ENCODE measurements at places on chromosomes 7 and 10. TPM values are rescaled to one million over a fixed set of nuclear protein-coding genes. Genes with fewer than 3 reads are reported as not detected.
A peak's percentile ranks its signal among the peaks of the same experiment; 100 is the strongest.

Gene NANOS1
- total RNA-seq: 0.27 TPM

Gene KIN
- 9.1 TPM for total RNA-seq

Gene FANK1
- 31.3 TPM for total RNA-seq

Gene KCNH2
- 3.5 TPM for total RNA-seq

Gene DCLRE1C
- 24.6 TPM for total RNA-seq

Gene AUTS2
- total RNA-seq: 32.4 TPM

GRCh38 chr7:36045326-36045725 is 107.7 kb upstream of the EEPD1 start:
- no peak for DNase-seq
- no peaks in the 10 kb centered on the region for H3K27me3 ChIP-seq
- H3K4me1 ChIP-seq: no peaks in the 10 kb centered on the region

- peaks cover 9% of the 10 kb centered on the region for H3K4me1 ChIP-seq
- DNase-seq: no peak
- H3K36me3 ChIP-seq: no peaks in the 10 kb centered on the region
- no peaks in the 10 kb centered on the region for H3K27me3 ChIP-seq
- no peak overlapping the region for H3K4me3 ChIP-seq
Observed at GRCh38 chr10:103547391-103547946, 54.0 kb downstream of the NEURL1 start.

GRCh38 chr7:44709011-44709915 is 39.4 kb upstream of the ZMIZ2 start:
- peaks cover 7% of the 10 kb centered on the region for H3K4me1 ChIP-seq
- no peak for DNase-seq
- H3K27ac ChIP-seq: no peak overlapping the region
- H3K4me3 ChIP-seq: no peak overlapping the region
- no peaks in the 10 kb centered on the region for H3K27me3 ChIP-seq
- H3K36me3 ChIP-seq: peaks cover 33% of the 10 kb centered on the region

DNA sequence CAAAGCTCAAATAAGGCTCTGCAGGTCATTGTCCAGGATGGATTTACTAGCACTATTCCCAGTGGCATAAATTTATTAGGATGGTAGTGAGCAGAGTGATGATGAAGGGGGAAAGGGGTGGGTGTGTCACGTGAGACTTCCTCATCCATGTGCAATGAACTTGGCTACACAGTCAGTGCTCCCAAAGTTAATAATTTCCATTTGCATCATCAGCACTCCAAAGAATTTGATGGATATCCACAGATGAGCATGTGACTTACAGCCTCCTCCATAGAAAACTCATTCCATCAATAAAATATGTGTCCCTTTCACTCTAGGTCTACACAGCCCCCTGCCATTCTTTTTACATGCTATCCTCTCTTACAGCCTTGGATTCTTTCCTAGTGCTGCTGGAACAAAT is 142.6 kb upstream of the PLPP4 start:
- H3K27ac ChIP-seq: no peak overlapping the region
- no peaks in the 10 kb centered on the region for H3K4me1 ChIP-seq
- peaks cover 2% of the 10 kb centered on the region for H3K27me3 ChIP-seq
- no peaks in the 10 kb centered on the region for H3K36me3 ChIP-seq

DNA sequence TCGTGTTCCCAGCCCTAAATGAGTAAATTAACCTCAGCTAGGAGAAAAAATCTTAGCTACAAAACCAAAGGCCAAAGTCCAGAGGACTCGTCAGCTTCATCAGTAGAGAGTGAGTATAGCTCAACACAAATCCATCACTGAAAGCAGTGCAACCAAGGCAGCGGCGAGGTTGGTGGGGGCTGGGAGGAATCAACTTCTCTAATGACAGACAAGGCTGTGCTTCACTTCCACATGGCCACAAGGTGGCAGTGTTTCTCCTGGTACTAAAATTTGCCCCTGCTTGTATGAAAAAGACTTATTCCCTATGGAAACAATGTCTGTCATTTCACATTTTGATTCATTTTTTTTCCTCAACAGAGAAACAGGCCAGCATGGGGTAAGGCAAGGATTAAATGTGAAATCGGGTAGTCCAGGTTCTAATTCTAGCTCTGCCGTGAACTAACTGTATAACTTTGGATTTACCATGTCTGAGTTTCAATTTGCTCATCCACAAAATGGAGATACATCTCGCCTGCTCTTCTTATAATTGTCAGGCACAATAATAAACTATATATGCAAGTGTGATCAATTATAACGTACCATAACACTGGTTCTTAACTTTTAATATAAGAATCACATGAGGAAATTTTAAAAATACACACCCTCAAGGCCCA is 39.3 kb downstream of the FAS start:
- H3K27ac ChIP-seq: no peak overlapping the region
- peak; percentile 65 for DNase-seq
- peaks cover 7% of the 10 kb centered on the region for H3K4me1 ChIP-seq
- peaks cover 8% of the 10 kb centered on the region for H3K36me3 ChIP-seq

DNA sequence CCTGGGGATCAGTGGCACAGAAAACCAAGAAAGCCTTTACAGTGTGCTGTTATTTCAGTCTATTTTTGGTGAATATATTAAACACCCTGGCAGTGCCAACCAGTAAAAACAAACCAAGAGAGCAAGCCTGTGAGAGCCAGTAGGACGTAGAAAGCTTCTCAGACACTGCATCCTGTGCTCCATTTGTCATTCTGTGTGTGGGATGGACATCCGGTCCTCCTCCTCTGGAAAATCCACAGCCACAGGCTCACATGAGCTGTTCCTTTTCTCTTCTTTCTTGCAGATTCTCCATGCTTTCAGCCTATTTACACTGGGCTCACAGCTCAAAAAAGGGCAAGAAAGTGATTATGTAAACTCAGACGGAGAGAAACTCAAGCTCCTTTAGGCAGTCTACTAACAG is 119.7 kb upstream of the YAE1 start:
- peaks cover 9% of the 10 kb centered on the region for H3K27me3 ChIP-seq
- H3K27ac ChIP-seq: no peak overlapping the region
- DNase-seq: no peak
- H3K4me1 ChIP-seq: no peaks in the 10 kb centered on the region

DNA sequence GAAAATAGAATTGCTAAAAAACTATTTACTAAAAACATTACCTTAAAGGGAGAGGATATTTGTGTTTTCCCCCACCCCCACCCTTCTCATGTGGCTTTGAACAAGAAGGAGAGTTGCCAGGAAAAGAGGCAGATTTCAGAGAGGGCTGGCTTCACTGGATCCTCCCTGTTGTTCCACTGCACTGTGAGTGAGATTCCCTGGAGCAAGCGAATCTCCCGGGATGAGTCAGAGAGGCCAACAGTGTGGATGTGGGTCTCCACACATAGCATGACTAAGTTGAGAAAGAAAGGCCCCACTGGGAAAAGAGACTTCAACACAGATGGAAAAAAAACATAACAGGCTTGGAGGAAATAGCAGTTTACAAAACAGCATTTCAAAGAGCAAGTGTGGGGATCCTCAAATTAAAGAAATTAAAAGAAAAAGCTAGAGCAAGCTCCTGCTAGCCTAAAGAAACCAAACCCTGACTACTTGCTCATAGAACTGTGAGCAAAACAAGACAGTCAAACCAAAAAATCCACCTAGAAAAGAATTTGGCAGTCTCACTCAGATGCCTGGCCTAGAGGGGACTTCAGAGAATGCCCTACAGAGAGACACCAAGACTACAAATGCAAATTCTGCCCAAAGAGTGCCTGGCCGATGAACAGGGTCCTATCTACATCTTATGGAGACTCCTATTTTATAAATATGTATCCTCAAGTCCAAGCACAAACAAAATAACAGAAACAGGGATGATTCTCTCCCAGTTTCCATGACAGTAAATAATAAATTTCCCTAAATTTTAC is 3.4 kb downstream of the CAV1 start:
- H3K4me1 ChIP-seq: peaks cover 23% of the 10 kb centered on the region
- H3K4me3 ChIP-seq: no peak overlapping the region
- no peaks in the 10 kb centered on the region for H3K36me3 ChIP-seq
- peaks cover 41% of the 10 kb centered on the region for H3K27me3 ChIP-seq
- no peak overlapping the region for H3K27ac ChIP-seq

DNA sequence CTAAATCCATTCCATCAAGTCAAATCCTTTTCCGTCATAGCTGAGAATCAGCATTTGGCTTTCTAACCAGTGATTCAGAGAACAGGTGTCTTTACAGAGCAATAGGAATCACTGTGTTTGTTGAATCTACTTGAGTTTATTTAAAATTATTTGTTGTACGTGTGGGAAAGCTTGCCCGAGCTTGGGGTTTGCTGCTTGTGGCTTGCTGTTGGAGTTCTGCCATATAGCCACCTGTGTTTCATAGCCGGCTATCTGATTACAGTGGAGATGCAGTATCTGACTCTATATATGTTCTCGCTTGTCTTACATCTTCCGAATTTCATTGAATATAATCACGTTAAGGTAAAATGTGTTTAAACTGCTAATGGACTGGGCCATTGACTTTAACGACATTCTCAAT is 274.3 kb upstream of the MKI67 start:
- H3K4me3 ChIP-seq: no peak overlapping the region
- no peak overlapping the region for H3K27ac ChIP-seq
- no peaks in the 10 kb centered on the region for H3K27me3 ChIP-seq

DNA sequence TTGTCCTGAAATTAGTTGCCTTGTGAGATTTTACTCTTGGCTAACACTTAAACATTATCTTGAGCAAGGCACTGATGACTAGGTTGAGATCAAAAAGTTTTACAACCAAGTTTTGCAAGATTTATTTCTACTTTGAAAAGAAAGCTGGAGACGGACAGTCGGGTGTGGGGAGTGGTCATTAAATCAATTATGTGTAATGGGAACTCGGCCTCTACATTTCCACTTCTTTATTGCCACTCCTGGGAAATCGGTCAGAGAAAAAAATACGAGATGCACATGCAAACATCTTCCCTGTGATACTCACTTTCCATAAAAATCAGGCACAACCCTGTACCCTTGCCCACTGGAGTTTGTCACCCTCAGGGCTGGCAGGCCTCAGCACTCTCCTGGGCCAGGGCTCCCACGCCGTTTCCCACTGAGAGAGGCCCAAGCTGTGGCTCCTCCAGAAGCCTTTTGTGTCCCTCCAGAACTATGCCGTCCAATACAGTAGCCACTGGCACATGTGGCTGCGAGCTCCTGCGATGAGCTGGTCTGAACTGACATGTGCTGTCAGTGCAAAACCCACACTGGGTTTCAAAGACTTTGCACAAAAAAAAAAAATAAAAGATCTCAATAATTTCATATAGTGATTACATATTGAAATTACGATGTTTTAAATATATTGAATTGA is 7.5 kb upstream of the GPNMB start:
- no peaks in the 10 kb centered on the region for H3K4me1 ChIP-seq
- no peak overlapping the region for H3K4me3 ChIP-seq
- H3K27me3 ChIP-seq: peaks cover 4% of the 10 kb centered on the region
- H3K36me3 ChIP-seq: no peaks in the 10 kb centered on the region
- DNase-seq: no peak

DNA sequence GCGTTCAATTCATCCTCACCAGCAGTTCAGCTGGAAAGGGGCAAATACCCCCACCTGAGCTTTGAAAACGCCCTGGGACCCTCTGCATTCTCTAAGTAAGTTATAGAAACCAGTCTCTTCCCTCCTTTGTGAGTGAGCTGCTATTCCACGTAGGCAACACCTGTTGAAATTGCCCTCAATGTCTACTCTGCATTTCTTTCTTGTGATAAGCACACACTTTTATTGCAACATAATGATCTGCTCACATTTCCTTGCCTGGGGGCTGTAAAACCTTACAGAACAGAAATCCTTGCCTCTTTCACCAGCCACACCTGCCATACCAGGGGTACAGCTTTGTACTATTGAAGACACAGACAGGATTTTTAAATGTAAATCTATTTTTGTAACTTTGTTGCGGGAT is 155.8 kb upstream of the LANCL2 start:
- no peak overlapping the region for H3K27ac ChIP-seq
- H3K4me1 ChIP-seq: no peaks in the 10 kb centered on the region
- no peaks in the 10 kb centered on the region for H3K36me3 ChIP-seq
- no peak for DNase-seq
- no peak overlapping the region for H3K4me3 ChIP-seq

- DNase-seq: no peak
- H3K4me3 ChIP-seq: no peak overlapping the region
- no peak overlapping the region for H3K27ac ChIP-seq
- H3K27me3 ChIP-seq: peaks cover 2% of the 10 kb centered on the region
- no peaks in the 10 kb centered on the region for H3K4me1 ChIP-seq
Observed at GRCh38 chr10:67670401-67670800, 25.6 kb downstream of the CTNNA3 start.

DNA sequence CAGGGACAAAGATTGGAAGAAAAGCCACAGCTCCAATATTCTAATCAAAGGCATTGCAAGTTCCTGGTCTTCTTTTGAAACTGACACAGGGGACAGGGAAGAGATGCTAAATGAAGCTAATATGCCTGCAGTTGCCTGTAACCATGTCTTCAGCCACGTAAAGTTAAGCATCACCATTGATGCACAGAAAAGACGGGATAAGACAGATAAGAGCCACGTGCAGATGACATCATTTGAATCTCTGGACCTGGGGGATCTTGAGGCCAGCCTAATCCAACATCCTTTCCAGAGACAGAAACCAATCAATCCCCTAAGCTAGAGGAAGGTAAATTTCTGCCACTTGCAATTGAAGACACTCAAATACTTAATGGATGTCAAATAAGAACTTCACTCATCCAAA is 93.4 kb downstream of the PIP4K2A start:
- H3K27me3 ChIP-seq: no peaks in the 10 kb centered on the region
- peak overlapping the region; percentile 48 for H3K27ac ChIP-seq

DNA sequence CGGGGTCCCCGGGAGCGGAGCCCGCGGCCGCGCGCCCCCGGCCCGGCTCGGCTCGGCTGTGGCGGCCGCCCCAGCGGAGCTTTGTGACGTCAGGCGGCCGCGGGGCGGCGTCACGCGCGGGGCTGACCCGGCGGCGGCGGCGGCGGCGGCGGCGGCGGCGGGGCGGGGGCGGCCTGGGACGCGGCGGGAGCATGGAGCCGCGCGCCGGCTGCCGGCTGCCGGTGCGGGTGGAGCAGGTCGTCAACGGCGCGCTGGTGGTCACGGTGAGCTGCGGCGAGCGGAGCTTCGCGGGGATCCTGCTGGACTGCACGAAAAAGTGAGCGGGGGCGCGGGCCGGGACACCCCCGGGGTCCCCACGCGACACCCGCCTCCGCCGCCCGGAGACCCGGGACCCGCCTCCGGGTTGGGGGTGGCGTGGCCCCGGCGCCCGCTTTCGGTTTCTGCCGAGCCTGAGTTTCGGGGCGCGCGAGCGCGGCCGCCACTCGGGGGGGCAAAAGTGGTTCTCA is at the start of gene PWWP2B:
PWWP2B (plus strand) TSS at position 165 of the 506 bp plus-strand sequence; CDS start at position 192, 27 bp downstream.
- H3K27me3 ChIP-seq: no peaks in the 10 kb centered on the region
- DNase-seq: peak; percentile 54
- peak within 1 kb of the TSS; percentile 38 for H3K4me3 ChIP-seq
- no peaks in the 10 kb centered on the region for H3K36me3 ChIP-seq
- H3K27ac ChIP-seq: peak within 1 kb of the TSS; percentile 79
- H3K4me1 ChIP-seq: peaks cover 22% of the 10 kb centered on the region

Data from CD4-positive, CD25-positive, alpha-beta regulatory T cell (primary cell).